ENCODE measurements at places on chromosomes 2 and 18. TPM values are rescaled to one million over a fixed set of nuclear protein-coding genes. Genes with fewer than 3 reads are reported as not detected.

- ATAC-seq: no peak
Measured at GRCh38 chr18:58618822-58619595, 9.9 kb downstream of the ALPK2 start.

GRCh38 chr18:3916082-3916481 is 466.1 kb downstream of the TGIF1 start:
- no peak for ATAC-seq

DNA sequence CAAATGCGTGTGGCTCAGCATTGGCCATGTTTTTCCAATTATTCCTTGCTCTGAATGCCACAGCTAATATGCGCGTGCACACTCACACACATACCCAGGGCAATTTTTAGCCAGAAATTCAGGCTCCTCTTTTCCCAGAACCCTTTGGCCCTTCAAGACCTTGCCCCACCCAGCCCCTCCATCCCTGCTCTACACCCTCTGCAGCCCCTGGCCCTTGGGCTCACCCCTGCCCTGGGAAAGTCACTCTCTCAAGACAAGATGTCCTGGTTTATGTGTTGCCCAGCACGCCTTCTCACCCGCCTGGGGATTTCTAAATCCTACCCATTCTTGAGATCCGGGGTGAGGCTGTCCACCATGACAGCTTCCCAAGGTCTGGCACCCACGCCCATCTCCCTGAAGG is 319.7 kb downstream of the CYP26B1 start:
- ATAC-seq: no peak

The PSMA8 gene
- not detected for total RNA-seq

DNA sequence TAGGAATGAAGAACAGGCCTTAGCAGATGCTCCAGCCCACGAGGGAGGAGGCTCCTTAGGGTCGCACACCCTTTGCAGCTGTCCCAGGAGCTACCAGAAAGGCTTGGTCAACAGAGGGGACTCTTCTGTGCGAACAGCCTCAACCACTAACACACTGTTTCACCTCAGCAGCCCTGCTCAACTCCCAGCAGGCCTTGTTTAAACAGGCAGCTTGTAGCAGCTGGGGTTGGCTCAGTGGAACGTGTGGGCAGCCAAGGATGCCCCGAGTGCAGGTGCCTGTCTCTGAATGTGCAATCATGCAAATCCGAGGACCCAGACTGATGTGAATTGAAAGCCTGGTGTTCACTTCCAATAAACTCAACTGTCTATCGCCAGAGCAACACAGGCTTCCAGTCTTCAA is 88.7 kb upstream of the CXCR4 start:
- peak; percentile 83 for ATAC-seq

The CDKL4 gene
- 0.28 TPM for total RNA-seq

The MAPK4 gene
- 0.12 TPM for total RNA-seq

- ATAC-seq: no peak
Measured at GRCh38 chr2:60333264-60333663, 220.2 kb downstream of the BCL11A start.

DNA sequence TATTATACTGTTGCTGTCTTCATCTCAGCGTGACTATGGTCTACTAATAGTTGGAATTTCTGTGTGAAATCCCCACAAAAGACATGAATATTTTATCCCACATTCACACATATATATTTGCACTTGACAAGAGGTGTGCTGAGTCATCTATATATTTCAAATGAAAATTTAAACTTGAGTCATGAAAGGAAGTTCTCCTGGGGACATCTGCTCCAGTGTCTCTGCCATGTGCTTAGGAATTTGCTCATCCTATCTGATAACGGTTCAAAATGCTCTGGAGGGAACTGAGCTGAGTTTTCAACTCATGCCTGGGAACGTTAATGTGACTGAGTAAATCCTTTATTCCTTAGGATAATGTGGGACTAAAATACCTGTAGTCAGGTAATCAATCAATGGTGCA is 326.2 kb upstream of the MEX3C start:
- ATAC-seq: no peak

The CABYR gene
- 1.4 TPM for total RNA-seq

The MAP2 gene
- 6.4 TPM for total RNA-seq

GRCh38 chr18:79203017-79203605 is 133.9 kb downstream of the ATP9B start:
- peak; percentile 82 for ATAC-seq

DNA sequence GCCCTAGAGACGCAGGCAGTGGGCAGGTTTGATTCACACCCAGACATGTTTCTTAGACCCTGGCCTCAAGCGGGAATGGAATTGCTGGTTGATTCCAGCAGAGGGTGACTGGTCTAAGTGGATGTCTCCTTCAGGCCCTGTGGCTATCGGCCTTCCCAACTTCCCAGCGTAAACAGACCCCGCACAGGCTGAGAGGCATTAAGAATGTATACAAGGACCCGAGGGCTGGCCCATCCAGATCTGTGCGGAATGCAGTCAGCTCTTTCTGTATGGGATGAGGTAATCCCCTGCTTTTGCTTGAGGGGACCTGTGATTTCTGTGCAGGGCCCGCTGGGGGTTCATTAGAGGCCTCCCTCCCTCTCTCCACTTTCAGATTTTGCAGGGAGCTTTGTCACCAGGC is 6.5 kb downstream of the ACKR3 start:
- ATAC-seq: no peak

DNA sequence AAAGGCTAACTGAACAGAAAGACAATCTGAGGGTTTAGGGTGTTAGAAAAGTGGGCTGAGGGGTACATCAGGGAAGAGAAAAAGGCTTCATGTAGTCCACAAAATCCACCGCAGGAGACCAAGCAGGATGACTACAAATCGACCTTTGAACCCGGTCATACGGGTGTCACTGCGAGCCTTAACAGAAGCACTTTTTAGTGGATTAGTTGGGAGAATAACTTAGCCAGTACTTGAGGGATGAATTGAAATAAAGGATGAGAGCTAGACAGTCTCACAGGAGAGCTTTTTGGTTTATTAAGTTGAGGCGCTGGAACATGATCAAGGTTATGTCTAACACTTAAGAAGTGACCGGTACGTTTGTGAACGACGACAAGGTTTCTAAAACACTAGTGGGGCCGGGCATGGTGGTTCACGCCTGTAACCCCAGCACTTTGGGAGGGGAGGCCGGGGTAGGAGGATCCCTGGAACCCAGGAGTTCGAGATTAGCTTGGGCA is 217.7 kb downstream of the MCFD2 start:
- ATAC-seq: no peak

The CFAP65 gene
- not detected for total RNA-seq

GRCh38 chr2:43787895-43788294 is 14.1 kb downstream of the DYNC2LI1 start:
- no peak for ATAC-seq

DNA sequence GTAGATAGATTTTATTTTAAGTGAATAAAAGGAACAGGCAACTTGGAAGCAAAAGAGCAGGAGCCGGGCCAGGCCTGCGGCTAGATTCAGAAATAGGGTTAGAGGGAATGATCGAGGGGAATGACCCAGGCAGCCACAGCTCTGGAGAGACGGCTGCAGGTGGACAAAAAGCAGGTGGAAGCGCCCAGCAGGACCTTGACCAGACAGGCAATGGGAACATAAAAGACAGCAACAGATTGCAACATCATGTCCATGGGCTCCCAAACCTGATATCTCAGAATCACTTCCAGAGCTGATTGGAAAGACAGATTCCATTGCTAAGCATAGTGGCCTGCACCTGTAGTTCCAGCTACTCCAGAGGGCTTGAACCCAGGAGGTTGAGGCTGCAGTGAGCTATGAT is 28.6 kb upstream of the STEAP3 start:
- no peak for ATAC-seq

The COLEC11 gene
- total RNA-seq: not detected

- ATAC-seq: no peak
Measured at GRCh38 chr18:8813611-8814010, 108.3 kb downstream of the MTCL1 start.

The ZNF397 gene
- 9.0 TPM for total RNA-seq

DNA sequence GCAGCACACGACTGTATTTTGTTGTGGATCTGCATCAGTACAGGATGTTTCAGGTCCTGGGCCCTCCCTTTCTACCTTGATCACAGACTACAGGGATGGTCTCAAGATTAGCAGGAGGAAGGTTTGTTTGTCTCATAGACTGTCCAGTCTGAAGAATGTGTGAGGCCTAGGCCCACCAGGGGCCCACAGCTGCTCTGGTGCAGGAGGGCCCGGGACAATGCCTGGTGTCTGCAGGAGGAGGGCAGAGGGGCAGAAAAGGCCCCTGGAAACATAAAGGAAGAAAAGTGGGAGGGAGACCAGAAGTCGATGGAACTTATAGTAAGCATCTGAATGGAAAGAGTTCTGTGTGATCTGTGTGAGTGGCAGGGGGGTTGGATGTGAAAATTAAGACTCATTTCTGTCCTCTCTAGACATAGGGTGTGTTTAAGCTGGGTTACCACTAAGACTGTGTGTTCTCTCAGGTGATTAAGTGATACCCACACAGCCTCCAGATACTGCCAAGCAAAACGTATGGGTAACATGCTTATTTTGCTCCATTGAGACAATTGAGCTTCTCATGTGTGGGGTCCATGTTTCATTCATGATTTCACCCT is 33.4 kb upstream of the LPIN2 start:
- no peak for ATAC-seq

GRCh38 chr2:125870746-125871145 is 785.2 kb upstream of the GYPC start:
- no peak for ATAC-seq

DNA sequence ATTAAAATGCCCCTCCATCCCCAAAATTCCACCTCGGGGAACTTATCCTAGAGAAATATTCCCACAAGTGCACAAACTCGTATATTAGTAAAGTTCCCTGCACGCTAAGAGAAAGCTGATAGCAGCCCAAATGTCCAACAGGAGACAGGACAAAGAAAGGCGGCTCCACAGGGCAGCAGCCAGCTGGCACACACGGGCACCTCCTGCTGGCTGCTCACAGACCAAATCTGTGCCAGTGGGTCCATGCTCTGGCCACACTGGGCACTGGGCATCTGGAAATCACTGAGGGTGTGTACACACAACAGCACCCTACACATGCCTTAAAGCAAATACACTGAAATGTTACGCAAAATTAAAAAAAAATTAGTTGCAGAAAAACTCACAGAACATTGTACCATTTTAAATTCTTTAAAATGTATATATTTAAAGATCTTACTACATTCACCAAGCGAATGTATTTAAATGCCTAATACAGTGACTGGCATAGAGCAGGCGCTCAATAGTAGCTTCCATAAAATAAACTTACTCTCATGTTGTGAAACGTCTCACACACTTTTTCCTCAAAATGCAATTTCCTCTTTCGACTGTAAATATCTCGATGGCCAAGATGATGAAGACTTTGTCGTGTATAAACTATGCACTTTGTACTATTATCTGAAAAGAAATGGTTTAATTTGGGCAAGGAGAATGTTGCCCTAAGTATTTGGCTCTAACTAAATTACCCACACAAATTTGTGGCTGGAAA is 19.4 kb downstream of the ZNF516 start:
- no peak for ATAC-seq

DNA sequence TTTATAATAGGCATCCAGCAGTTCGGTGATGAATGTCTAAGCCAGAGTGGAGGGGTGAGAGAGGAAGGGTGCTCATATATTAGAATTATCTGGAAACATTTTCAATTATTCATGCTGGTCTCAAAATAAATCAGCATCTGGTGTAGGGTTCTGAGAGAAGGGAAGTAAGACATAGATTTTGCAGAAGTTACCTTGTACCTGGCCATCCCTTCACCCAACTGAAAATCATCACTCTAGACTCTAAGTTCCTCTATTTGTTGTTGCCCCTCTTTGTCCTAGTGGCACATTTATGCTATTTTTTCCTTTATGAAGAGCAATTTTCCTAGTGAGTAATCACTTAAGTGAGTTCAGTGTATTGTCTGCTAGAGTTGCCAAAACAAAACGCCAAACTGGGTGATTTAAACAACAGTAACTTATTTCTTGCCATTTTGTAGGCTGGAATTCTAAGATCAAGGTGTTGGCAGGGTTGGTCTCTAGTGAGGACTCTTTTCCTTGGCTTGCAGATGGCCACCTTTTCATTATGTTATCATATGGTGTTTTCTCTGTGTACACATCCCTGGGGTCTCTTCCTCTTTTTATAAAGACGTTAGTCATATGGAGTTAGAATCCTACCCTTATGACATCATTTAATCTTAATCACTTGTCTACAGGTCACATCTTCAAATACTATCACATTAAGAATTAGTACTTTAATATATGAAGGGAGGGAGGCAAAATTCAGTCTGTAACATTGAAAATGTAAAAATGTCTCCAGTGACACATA is 129.9 kb upstream of the KLHL14 start:
- no peak for ATAC-seq

- peak; percentile 89 for ATAC-seq
Measured at GRCh38 chr2:70523996-70524965, 29.3 kb downstream of the TGFA start.

DNA sequence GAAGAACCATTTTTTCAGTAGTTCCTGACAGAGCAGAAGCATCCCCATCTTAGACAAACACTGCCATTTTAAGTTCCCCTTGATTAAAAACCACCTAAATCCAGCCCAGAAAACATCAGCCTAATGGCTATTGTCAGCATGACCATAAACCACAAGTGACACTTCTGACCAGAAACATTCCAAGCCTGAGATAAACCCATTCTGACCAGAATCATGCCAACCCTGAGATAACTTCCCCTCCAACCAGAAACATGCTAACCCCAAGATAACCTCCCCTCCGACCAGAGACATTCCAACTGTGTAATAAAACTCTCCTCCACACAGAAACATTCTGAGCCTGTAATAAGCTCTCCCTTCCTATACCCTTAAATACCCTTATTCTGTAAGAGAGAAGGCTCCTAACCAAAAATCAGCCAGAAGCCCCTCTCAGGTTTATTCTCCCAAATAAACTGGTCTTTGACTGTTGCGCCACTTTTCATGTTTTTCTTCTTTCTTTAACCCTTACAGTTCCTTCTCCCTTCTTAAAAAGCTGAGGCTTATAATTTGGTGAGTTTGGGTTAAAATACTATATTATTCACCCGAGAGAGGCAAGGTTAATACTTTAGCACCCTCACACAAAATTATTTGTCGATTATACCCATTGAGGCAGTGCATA is 149.7 kb downstream of the HNMT start:
- no peak for ATAC-seq

The MOGAT1 gene
- not detected for total RNA-seq

GRCh38 chr18:37854396-37854795 is 288.8 kb upstream of the CELF4 start:
- no peak for ATAC-seq
